ENCODE measurements at places on chromosomes 2 and 18.
A peak's percentile ranks its signal among the peaks of the same experiment; 100 is the strongest.

DNA sequence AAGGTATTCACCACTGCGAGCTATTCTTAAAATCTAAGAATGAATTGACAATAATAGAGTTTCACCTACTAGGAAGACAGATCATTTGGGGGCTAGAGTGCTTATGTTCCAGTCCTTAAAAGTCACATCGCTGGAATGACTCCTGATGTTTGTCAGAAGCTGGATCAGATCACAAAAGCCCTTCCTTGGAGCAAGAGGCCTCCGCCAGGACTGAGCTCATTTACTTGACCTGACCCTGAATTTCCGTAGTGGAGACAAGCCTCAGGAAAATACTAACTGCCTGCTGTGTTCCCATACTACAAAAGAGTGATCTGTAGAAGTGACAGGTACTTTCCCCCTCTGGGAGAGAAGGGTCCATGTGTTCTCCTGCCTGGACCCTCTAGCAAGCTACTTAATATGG lies 483.9 kb downstream of the DPP10 start:
- DNase-seq, result no peak

GRCh38 chr18:76405681-76406356 lies 89.2 kb downstream of the ZNF516 start:
- DNase-seq, result no peak

DNA sequence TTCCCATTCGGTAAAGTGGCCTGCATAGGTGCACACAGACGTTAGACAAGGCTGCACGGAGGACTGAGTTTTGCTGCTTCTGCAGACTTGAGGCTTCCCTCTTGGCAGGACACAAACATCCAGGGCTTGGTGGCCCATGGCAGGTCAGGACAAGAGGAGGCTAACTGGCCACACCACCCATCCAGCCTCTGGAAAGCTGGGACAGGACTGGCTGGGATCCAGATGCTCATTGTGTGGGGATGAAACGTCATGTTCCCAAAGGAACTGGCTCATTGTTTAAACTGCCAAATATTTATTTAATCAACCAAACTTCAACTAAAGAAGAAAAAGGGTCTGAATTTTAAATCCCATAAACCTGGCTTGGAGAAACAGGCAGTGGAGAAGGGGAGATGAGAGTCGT lies 239.1 kb upstream of the EPAS1 start:
- DNase-seq, result no peak

DNA sequence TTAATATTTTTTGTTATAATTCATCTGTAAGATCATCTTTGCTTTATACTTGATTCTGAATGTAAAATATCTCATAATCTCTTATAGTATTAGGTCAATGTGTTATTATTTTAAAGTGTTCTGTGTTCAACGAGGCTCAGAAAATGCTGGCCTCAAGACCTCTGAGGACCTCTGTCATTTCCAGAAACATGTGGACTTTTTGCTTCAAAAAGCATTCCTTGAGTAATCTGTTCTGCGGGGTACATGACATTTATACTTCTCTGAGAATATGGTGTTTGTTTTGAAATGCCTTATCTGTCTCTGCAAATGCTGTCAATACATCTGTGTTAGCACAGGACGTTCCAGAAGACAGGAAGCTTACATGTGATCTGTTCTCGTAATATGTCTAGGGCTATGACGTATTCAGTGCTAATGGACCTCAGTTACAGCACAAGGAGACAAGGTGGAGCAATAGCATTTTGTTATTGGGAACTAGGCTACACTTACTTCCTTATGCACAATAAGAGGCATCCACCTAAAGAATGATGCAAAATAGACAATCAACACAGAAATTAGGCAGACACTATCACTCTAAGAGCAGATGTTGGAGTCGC lies 37.6 kb upstream of the IL1RL1 start:
- DNase-seq, result no peak

DNA sequence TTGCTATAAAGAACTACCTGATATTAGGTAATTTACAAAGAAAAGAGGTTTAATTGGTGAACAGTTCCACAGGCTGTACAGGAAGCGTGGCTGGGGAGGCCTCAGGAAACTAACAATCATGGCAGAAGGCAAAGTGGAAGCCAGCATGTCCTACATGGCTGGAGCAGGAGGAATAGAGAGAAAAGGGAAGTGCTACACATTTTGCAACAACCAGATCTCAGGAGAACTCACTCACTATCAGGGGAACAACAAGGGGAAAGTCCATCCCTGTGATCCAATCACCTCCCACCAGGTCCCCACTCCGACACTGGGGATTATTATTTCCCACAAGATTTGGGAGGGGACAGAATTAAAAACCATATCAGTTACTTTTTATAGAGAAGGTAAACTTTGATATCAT lies 273.5 kb upstream of the MMADHC start:
- DNase-seq, result no peak

- no peak for DNase-seq
Measured at GRCh38 chr2:151902829-151903228, 74.6 kb upstream of the ARL5A start.

- DNase-seq, result no peak
Measured at GRCh38 chr2:184322615-184323014, 275.7 kb upstream of the ZNF804A start.

GRCh38 chr2:15364561-15364960 lies 196.6 kb downstream of the NBAS start:
- no peak for DNase-seq

- DNase-seq, result no peak
Measured at GRCh38 chr2:39837856-39838453, 58.9 kb upstream of the THUMPD2 start.

DNA sequence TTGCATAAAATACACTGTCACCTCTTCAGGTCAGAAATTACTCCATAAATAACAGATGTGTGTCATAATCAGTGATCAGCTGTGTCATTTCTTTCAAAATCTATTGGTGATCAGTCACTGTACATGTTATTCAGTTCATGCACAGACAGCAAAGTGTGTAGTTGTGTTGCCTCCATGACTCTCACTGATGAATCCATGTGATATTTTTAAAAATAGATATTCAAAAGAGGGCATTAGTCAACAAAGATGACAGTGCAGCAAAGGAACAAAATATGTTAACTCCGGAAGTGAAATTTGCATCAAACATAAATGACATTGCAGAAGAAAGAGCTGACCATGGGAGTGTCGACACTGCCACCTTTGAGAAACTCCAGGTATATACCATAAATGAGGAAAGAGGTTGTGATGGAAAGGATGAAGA lies 17.1 kb upstream of the MCM6 start:
- DNase-seq, result no peak

- DNase-seq, result no peak
Measured at GRCh38 chr2:4047961-4048891, 344.9 kb downstream of the DCDC2C start.

GRCh38 chr2:42171396-42171980 lies 2.3 kb downstream of the EML4 start:
- DNase-seq, result no peak

DNA sequence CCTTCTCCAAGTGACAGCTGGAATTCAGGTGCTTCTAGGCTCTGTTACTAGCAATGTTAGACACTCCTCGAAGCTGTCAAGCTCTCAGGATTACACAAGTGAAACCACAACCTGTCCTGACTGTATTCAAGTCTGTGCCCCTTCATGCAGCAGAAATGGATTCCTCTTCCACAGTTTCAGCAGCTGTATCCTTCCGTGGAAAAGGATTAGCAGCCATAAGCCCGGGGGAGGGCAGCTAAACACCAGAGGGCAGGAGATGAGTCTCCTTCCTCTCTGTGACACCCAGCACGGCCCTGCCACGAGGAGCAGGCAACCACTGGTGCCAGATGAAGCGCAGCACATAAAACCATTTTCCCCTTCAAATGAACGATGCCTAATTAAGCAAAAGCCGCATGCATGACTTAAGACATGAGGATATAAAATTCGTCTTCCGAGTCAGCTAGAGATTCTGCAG lies 1.2 kb downstream of the ST3GAL5 start:
- DNase-seq, result peak; percentile 89

GRCh38 chr18:22606563-22607283 lies 189.0 kb upstream of the CTAGE1 start:
- DNase-seq, result no peak

GRCh38 chr2:190771726-190772125 lies 108.9 kb upstream of the GLS start:
- no peak for DNase-seq

DNA sequence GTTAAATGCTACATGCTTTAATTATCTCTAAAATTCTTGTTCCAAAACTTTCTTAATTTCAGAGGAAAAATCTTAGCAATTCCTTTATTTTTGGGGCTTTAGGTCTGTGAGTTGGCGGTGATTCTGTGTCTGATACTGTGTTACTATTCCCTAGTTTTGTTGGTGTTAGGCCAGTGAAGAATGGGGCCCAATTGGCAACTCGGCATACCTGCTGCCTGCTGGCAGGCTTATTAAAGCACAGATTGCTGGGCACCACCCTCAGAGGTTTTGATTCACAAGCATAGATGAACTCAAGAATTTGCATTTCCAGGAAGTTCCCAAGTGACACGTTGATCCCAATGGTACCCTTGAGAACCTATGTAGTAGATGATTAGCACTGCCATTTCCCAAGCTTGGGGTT lies 101.6 kb downstream of the OSBPL6 start:
- no peak for DNase-seq

- no peak for DNase-seq
Measured at GRCh38 chr2:159497256-159497655, 119.1 kb downstream of the BAZ2B start.

- no peak for DNase-seq
Measured at GRCh38 chr2:28581312-28581711, 85.5 kb downstream of the PLB1 start.

GRCh38 chr2:46079985-46080560 lies 217.1 kb upstream of the EPAS1 start:
- DNase-seq, result no peak

DNA sequence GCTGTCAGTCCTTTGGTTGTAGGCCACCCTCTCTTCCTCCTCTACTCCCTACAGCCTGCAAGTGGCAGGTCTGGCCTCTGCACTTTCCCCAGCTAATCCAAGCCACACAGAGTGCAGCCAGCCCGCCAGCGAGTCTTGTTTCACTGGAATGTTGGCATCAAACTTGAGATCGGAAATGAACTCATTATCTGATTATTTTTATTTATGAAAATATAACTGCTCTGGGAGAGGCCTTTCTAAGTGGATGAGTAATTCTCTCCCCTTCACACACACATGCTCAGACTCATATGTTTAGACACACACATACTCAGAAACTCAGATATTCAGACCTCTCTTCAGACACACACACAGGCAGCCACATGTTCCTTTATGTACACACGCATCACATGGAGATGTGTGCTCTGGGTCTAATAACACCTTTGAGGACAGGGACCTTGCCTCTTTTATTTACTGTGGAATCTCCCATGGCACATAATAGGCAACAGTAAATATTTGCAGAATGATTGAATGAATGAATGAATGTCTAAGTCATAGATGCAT lies 151.3 kb downstream of the ZFP36L2 start:
- no peak for DNase-seq

- DNase-seq, result no peak
Measured at GRCh38 chr18:48827291-48828193, 123.2 kb downstream of the SMAD7 start.

- DNase-seq, result no peak
Measured at GRCh38 chr2:5077479-5078089, 614.6 kb upstream of the SOX11 start.

- no peak for DNase-seq
Measured at GRCh38 chr2:201759567-201759966, 21.2 kb downstream of the ALS2 start.

GRCh38 chr2:156466739-156467405 lies 30.7 kb downstream of the GPD2 start:
- DNase-seq, result peak; percentile 68

- no peak for DNase-seq
Measured at GRCh38 chr2:135245071-135245470, 193.0 kb downstream of the RAB3GAP1 start.

GRCh38 chr2:196464311-196464710 lies 175.2 kb upstream of the CCDC150 start:
- DNase-seq, result no peak

DNA sequence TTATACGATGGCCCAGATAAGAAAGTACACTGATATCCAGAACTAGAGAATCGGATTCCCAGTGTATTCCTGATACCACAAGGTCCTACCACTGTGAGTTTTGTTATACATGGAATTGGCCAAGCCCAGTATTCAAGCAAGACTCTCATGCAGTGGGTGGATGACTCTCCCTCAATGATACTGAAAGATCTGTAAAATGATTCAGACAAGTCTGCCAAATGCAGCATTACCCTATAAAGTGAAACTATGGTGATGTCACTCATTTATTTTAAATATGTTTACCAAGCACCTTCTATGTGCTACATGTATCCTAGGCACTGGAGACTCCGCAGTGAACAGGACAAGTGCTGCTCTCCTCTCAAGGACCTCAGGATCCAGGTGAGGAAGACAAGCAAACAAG lies 22.6 kb downstream of the MYO5B start:
- no peak for DNase-seq

GRCh38 chr2:28526527-28527132 lies 30.8 kb downstream of the PLB1 start:
- DNase-seq, result no peak

GRCh38 chr18:56139792-56140254 lies 498.6 kb downstream of the TXNL1 start:
- peak; percentile 46 for DNase-seq

DNA sequence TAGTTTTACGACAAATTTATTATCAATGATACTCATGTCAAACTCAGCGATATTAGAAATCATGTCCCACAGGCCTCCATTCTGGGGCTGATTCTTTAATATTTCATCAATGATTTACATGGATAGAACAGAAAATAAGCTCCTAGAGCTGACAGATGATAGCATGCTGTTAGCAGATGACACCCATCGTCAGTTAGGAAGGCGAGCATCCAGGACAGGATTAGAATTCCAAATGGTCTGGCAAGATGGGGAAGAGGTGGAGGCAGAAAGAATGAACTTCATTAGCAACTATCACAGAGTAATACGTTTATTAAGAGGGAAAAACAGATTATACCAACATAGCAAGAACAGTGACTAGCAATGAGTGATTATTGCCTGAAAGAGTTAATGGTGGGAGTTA lies 46.2 kb upstream of the ACVR1 start:
- no peak for DNase-seq

- DNase-seq, result no peak
Measured at GRCh38 chr2:106997204-106997603, 111.2 kb upstream of the ST6GAL2 start.

- DNase-seq, result no peak
Measured at GRCh38 chr2:30503007-30503694, 56.1 kb downstream of the LCLAT1 start.

DNA sequence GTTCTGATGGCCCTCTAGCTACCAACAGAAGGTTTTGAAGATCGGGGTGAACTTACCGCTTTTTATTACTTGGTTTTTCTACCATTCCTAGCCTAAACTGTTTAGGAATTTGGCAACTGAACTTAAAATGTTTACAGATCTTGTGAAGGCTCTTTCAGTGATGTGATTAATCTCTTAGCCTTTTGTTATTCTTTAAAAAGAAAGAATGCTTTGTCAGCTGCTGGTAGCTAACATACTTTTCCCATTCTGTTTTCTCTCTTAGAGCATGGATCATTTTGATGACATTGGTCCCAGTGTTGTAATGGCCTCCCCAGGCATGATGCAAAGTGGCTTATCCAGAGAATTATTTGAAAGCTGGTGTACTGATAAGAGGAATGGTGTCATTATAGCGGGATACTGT lies 18.1 kb downstream of the CPSF3 start:
- peak; percentile 50 for DNase-seq

Measured in globus pallidus (tissue), 1 donor.